HL-60 (cell line): ENCODE measurements at places on chromosomes 12 and 14.

DNA sequence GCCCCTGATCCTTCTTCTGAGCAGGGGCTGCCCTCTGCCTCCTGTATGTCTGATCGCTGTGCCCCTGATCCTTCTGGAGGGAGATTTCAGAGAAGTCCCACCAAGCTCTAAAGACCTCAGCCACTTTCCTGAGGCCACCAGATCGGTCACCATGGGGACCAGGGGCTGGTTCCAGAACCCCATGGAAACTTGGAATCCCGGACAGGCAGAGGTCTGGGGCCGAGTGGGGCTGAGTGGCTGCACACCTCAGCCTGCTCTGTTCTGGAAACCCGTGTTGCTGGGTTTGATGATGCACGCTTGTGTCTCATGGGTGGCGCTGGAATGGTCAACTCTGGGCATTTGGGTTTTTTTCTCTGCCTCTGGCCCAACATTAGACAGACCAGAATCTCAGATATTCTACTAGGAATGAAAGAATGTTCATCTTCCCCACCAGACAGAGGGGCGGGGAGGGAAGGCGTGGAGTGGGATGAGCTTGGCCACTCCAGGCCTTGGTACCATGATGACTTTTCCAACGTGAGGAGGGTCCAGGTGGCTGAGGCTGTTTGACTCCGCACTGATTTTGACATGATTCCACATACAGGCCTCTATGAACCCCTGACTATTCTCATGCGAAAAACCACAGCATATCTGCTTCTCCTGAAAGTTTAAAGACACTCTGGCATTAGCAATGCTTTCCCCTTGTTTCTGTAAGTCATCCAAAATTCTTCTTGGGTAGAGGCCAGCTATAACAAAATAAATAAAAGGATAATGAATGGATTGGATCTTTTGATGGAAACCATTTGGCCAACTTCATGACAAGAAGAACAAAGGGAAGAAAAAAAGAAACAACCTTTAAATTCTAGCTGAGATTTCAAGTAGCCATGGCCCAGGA is 114.5 kb downstream of the ADGRD1 start:
- no peak for DNase-seq

DNA sequence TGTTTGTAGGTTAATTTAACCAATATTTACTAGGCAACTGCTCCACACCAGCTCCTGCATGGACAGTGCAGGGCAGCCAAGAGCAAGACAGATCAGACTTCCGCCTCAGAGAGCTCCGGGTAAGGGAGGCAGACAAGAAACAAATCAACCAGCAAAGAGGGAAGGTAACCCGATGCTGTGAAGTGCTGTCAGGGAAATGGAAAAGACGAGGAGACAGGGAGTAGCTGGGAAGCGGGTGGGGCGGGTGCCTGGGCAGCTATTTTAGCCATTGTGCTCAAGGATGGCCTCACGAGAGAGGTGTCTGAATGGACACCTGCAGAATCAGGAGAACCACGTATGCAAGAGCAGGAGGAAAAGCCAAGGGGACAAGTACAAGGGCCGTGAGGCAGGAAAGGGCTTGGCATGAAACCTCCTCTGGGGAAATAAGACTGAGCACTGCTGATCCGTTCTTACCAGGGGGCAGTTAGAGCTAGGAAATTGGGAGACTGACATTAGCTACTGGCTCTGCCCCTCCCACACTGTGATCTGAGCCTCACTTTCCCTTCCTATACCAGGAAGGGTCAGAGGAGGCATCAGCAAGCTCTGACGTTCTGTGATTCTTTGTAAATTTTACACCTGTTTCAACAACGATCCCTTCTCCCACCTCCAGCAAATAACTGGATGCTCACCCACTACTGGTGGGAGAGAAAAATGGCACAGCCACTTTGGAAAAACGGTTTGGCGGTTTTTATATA is 6.5 kb upstream of the TMEM119 start:
- DNase-seq, result no peak

- no peak for DNase-seq
These were observed 174.8 kb upstream of the RTL1 start for GRCh38 chr14:101078170-101078891.

GRCh38 chr12:89350630-89351488 is 1.4 kb downstream of the DUSP6 start:
- DNase-seq, result no peak

- no peak for DNase-seq
These were observed 29.9 kb downstream of the BTBD7 start for GRCh38 chr14:93302688-93303581.

- no peak for DNase-seq
These were observed 635.7 kb upstream of the FLRT2 start for GRCh38 chr14:84894254-84894653.

- no peak for DNase-seq
These were observed 111.3 kb downstream of the TSHR start for GRCh38 chr14:81066672-81067071.

DNA sequence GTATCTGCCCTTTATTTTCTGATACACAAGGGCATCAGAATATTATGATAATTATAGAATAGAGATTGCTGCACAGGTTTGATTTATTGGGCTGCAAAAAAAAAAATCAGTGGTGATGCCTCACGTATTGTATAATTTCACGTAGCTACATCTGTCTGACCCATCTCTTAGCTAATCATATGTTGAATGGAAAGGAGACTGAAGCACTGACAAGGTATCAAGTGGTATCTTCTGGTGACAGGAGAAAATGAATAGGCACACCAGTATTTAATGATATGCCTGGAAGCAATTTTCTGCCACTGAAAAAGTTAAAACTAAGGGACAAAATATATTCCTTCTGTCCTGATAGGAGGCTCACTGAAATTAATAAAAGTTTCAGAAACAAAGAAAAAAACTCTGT is 837.2 kb upstream of the FBXO33 start:
- DNase-seq, result no peak

DNA sequence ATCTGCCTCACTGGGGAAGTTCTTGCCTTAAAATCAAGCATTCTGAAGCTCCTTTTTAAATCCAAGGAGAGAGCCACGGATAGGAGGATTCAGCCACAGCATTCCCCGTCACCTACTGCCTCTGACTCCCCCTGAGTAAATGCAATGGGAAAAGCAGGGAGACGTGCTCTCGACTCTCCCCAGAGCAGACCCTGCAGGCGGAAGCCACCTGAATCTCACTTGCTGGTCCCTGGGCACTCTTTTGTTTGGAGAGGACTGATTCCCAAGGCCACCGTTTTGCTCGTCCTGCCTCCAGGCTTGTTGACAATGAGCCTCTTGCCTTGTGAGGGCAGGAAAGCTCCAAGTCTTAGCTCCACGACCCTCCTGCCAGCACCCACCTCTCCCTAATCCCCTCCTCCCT is 204.5 kb downstream of the SLC15A4 start:
- DNase-seq, result no peak

DNA sequence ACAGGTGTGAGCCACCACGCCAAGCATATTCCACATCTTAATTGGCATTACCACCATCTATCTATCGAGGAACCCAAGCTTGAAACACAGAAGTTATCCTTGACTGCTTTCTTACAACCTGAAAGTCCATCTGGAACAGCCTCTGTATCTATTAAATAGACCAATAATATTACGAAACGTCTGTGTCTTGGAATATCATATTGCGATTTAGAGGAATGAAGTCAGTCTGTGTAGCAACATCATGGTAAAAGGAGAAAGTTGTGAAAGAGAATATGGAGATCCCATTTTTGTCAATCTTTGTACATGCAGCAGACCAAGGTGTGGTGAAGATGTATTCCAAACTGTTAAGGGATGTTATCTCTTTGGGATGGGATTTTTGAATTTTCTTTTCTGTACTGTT is 25.8 kb upstream of the MAX start:
- no peak for DNase-seq

GRCh38 chr12:129610601-129611120 is 293.2 kb downstream of the TMEM132D start:
- no peak for DNase-seq

DNA sequence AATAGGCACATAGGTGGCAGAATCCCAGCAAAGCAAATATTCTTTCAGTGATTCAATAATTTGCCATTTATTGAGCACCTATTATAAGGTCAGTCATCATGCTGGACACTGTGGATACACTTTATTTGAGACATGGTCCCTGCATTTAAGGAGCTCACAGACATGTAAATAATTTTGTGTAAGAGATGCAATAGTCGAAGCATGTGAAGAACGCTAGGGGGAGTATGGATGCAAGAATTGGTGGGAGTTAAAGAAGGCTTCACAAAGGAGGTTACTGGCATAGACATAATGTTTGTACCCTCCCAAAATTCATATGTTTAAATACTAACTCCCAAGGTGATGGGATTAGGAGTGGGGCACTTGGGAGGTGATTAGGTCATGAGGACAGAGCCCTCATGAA is 260.6 kb upstream of the GARIN6 start:
- no peak for DNase-seq

GRCh38 chr12:51460519-51460918 is 35.9 kb downstream of the SLC4A8 start:
- DNase-seq, result no peak

GRCh38 chr12:41819948-41820347 is 324.7 kb downstream of the GXYLT1 start:
- DNase-seq, result no peak

DNA sequence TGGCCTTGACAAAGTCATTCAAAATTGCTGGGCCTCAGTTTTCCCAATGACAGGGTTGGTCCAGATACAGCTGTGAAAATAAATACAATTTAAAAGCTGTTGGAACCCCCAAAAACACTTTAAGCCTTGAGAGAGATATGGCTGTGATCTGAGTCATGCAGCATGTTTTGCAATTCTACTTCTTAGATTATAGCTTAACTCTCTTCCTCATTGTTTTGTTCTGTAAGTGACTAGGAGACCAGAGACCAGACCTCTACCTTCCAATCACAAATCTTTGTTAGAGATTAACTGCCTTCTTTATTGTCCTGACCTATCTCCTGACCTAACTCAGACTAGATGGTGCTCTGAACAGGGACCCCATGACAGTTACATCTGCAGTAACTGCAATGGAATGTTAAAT is 198.1 kb downstream of the STXBP6 start:
- DNase-seq, result no peak

DNA sequence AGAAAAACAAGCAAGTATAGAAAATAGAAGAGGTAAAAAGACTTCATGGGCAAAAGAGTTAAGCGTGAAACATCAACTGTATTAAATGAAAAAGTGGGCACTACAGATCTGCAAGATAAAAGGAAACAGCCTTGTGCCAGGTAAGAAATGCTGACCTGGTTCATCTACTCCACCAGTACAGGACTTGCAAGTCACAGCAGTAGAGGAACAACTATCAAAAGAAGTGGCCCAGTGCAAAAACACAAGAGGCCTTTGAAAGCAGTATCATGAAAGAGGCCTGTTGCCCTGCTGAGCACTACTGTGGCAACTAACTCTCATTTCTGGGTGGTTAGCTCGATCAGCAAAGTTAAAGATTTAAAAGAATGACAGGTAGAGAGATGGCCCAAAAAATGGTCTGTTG is 10.5 kb downstream of the DHRS7 start:
- DNase-seq, result no peak

- no peak for DNase-seq
These were observed 40.8 kb downstream of the PAX9 start for GRCh38 chr14:36702474-36702873.

- DNase-seq, result no peak
These were observed 11.9 kb downstream of the ZNF664 start for GRCh38 chr12:123984903-123985302.

- DNase-seq, result no peak
These were observed 284.7 kb upstream of the FKBP4 start for GRCh38 chr12:2510045-2510444.

- DNase-seq, result no peak
These were observed 79.1 kb downstream of the OTX2 start for GRCh38 chr14:56731187-56731586.

GRCh38 chr12:58773986-58774385 is 146.3 kb downstream of the LRIG3 start:
- DNase-seq, result no peak

GRCh38 chr14:104856157-104856868 is 8.8 kb upstream of the CEP170B start:
- DNase-seq, result no peak

- no peak for DNase-seq
These were observed 9.7 kb upstream of the SGPP1 start for GRCh38 chr14:63737582-63738006.

DNA sequence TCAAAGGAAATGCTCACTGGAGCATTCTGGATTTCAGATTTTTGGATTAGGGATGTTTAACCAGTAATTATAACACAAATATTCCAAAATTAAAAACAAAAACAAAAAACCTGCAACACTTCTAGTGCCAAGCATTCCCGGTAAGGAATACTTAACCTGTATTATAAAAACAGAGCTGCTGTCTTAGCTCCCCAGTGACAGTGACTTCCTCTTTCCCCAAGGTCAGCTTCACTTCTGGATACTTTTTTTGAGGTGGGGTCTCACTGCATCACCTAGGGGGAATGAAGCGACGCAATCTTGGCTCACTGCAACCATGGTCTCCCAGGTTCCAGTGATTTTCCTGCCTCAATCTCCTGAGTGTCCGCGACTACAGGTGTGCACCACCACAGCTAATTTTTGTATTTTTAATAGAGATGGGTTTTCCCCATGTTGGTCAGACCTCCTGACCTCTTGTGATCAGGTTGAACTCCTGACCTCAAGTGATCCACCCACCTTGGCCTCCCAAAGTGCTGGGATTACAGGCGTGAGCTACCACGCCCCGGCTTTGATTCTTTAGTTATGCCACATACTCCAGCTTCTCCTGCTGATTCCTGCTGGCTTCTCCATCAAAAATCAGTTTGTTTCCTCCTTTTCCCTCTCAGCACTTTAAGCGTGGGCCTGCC is 15.9 kb downstream of the PPP1CC start:
- DNase-seq, result no peak

GRCh38 chr14:65290830-65291229 is 121.7 kb upstream of the FUT8 start:
- DNase-seq, result no peak

GRCh38 chr12:108052260-108052659 is 76.8 kb upstream of the WSCD2 start:
- no peak for DNase-seq

DNA sequence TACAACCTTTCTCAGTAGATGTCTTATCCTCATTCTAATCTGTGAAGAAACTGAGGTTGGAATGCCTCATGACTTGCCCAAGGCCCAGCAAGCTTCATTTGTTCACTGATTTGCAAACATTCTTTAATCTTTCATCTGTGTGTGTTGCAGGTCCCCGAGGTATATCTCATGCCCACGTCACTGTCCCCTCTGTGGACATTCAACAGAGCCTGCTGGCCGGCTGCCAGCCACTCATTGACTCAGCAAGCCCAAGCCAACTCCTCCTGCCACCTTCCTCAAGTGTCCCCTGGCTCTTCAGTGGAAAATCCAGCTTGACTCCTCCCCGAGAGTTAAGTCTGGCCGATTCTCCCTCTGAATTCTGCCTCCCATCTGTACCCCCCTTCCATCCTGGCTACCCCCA is 1.9 kb upstream of the DCAF4 start:
- DNase-seq, result no peak

GRCh38 chr14:32559590-32559989 is 230.5 kb downstream of the AKAP6 start:
- no peak for DNase-seq

- DNase-seq, result no peak
These were observed 59.4 kb downstream of the ATG14 start for GRCh38 chr14:55352201-55352600.

GRCh38 chr14:91229743-91230200 is 14.7 kb downstream of the GPR68 start:
- peak; percentile 84 for DNase-seq
